Mesenteric fat pad (tissue), 1 donor: ENCODE measurements at places on chromosomes 11 and 22. TPM values are rescaled to one million over a fixed set of nuclear protein-coding genes. Genes with fewer than 3 reads are reported as not detected.

DNA sequence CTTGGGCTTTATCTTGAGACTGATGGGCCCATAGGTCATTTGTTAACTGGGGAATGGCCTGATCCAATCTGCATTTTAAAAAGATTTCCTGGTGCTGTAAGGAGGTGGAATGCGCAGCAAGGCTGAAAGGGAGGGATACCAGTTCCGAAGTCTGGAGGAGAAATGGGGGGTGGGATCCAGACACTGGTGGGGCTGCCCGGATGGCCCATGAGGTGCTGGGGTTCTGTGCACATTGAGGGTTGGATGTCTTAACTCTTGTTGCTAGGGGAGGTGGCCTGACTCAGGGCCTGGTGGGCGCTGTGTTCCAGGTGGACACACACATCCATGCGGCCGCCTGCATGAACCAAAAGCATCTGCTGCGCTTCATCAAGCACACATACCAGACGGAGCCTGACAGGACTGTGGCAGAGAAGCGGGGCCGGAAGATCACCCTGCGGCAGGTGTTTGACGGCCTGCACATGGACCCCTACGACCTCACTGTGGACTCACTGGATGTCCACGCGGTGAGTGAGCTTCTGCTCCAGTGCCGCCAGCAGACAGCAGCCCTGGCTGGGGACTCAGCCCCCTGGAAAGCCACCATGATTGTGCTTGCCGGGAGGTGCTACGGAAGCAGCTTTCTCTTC lies 38.1 kb downstream of the AMPD3 start:
- peak; percentile 68 for DNase-seq

Gene MYBPC3
- 0.48 TPM for total RNA-seq

Gene GGT1
- 4.0 TPM for total RNA-seq

GRCh38 chr11:64687643-64688533 lies 35.1 kb downstream of the NRXN2 start:
- DNase-seq: no peak
